ENCODE measurements at places on chromosomes 12 and 14.

DNA sequence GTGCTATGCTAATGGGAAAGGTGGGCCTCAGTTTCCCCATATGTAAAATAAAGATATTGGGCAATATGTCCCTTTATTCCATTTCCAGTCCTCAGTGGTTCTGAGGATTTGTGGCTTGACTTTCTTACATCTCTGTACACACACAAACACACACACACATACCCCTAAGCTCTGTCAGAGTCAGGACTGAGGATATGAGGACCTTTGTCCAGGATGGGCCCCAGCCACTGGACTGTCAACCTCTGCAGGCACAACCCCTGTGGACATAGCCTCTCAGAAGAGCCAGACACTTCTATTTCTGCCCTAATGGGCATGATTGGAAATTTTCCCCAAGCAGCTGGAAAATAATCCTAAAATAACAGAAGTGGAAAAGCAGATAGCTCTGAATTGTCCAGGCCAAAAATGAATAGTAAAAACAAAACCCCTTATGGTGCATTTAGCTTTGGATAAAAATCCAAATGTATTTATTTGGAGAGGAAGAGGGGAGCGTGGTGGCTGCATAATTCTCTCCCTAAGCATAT lies 50.2 kb downstream of the RIN3 start:
- no peak for DNase-seq

DNA sequence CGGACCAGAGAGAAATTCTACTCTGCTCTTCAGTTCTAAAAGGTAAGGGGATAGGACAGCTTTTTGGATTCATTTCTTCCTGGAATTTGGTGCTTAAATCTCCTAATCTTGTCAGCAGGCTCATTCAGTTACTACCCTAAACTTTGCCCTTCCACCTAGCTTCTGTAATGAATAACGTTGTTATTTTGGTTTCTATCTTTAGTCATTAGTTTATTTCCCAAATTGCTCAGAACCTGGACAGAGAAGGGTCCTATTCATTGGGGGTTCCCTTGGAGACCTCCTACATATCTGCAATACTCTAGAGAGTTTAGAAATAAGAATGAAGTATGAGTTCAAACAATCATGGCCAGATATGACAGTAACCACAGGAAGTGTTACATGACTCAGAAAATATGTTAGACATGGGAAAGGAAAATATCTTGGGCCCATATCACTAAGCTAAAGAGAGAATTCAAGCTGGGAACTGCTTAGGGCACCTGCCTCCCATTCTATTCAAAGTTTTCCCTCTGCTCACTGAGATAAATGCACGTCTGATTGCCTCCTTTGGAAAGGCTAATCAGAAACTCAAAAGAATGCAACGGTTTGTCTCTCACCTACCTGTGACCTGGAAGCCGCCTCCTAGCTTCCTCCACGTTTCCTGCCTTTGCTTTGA lies 87.9 kb downstream of the GAS2L3 start:
- peak; percentile 18 for DNase-seq

GRCh38 chr12:20646239-20646827 lies 48.8 kb upstream of the SLCO1C1 start:
- peak; percentile 29 for DNase-seq

DNA sequence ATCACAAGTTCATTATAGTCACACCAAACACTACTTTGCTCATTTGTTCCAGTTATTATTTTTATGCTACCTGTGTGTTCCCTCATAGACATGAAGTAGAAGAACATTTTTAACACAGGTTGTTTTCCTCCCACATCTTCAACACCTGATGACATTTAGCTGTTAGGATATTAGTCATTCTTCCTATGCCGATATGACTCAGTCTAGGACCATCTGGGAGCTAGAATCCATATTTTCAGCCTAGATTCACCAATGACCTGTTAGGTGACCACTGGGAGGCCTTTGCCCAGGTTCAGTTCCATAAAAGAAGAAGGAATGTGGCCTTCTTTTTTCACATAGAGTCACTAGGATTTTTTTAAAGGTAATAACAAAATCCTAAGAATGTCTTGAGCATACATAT lies 222.8 kb downstream of the C12orf42 start:
- DNase-seq, result no peak

GRCh38 chr14:51444353-51445000 lies 204.4 kb downstream of the TMX1 start:
- no peak for DNase-seq

GRCh38 chr12:22810036-22810435 lies 185.1 kb downstream of the ETNK1 start:
- no peak for DNase-seq

DNA sequence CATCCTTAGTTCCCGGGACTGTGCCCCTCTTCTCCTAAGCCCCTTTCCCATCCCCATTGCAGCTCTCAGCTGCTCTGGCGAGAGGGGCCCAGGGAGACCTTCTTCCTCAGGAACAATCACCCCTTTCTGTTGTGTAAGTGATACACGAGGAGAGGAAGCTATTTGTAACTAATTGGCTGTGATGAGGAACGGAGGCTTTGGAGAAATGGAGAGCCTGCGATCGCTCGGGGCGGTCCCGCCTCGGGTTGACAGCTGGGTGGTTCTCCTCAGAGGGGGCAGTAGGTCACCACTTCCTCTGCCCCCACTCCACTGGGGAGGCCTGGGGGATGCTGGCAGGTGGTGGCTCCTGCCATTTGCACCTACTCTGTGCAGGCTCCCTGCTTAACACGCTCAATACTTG lies 6.6 kb upstream of the PGF start:
- no peak for DNase-seq

GRCh38 chr12:92063641-92064040 lies 82.0 kb downstream of the BTG1 start:
- DNase-seq, result no peak

DNA sequence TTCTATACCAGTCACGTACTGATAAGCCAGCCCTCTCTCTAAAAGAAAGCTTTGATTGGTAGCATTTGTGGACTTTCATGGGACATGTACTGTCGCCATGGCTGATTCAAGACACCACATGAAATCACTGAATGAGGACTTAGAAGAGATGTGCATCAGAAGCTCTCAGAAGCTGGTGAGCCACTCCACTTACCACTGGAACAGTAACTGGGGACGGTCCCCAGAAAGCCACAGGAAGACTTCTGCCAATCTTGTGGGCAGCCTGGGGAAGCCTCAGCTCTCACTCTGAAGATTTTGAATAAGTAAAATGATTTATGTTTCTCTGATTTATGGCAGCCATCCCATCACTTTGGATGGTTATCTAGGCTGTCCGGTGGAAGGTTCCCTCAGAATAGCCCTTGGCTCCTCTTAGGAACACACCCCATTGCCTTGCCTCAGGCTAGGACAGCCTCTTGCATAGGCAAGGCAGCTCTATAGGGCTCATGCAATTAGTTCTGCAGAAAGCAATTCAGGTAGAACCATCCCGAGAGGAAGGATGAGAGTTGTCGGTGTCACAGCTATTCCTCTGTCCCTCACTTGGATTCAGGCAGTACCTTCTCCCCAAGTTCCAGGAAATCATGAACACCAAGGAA lies 9.8 kb downstream of the DHRS1 start:
- peak; percentile 75 for DNase-seq

- DNase-seq, result no peak
Observed at GRCh38 chr14:75989134-75989533, 3.6 kb downstream of the IFT43 start.
